Cortex of kidney (tissue), 1 donor: ENCODE measurements at places on chromosomes 11 and 22.

- no peak for DNase-seq
These were observed 645.3 kb downstream of the BRD1 start for GRCh38 chr22:49182416-49182815.

GRCh38 chr11:23976841-23977271, 520.0 kb upstream of the LUZP2 start:
- no peak for DNase-seq

GRCh38 chr11:108857382-108857781, 192.5 kb downstream of the DDX10 start:
- no peak for DNase-seq

DNA sequence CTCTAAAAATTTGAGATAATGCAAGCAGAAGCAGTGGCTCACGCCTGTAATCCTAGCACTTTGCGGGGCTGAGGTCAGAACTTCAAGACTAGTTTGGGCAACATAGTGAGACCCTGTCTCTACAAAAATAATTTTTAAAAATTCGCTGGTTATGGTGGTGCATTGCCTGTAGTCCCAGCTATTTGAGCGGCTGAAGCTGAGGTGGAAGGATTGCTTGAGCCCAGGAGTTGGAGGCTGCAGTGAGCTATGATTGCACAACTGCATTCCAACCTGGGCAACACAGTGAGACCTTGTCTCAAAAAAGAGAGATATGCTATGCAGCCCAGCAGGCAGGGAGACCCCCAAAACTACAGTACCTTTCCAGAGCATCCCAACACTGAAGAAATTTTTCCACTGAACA, 2.3 kb downstream of the CTSC start:
- DNase-seq, result no peak

GRCh38 chr22:24304062-24304675, 33.5 kb downstream of the SPECC1L start:
- no peak for DNase-seq

DNA sequence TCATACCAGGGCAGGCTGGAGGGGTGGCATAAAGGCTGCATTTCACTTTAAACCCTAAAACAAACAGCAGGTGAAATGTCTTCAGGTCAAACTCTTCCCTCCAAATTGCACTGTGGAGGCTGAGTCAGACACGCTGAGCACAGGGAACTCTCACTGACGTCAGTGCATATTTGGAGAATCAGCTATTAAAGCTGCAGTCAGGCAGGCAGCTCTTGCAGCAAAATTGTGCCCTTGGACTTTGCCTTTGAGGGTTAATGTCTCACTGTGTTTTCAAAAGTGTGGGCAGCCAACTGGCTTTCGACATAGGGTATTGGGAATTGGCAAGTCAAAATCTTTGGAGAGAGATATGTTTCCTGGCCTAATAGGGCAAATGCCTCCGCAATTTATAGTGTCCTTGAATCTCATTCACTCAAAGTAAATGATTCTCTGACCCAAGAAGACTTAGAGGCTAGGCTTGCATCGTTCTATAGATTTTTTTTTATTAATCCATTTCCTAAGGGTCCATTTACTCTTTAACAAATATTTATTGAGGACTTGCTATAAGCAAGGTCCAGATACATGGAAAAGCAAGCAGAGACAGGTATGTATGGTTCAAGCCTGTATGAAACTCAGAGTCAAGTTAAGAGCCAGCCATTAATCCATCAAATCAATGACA, 27.7 kb upstream of the SMCO4 start:
- DNase-seq, result no peak

DNA sequence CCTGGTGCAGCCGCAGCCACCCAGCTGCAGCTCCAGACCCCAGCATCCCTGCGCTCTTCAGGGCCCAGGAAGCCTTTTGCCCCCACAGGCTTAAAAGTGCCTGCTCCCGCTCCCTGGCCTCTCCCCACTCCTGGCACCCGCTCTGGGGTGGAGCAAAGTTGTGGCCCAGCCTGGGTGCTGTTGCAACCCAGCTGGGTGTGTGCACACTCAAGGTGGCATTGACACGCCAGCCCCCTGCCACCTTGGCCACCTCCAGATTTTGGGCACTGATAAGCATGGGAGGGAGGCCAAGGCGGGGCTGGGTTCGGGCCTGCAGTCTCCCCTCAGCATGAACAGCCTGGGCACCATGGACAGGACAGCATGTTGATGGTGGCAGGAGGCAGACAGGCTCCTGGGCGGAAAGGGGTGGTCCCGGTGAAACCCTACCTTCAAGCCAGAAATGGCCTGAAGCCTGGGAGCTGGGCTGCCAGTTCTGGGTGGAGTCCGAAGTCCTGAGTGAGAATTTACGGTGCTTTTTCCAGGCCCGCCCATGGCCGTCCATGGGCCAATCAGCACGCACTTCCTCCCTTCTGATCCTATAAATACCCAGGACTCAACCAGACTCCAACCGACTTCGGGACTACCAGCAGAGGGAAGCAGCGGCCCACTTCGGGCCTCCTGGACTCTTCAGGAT, 23.6 kb upstream of the RNASEH2C start:
- no peak for DNase-seq
